ENCODE measurements at places on chromosomes 2 and 18.

DNA sequence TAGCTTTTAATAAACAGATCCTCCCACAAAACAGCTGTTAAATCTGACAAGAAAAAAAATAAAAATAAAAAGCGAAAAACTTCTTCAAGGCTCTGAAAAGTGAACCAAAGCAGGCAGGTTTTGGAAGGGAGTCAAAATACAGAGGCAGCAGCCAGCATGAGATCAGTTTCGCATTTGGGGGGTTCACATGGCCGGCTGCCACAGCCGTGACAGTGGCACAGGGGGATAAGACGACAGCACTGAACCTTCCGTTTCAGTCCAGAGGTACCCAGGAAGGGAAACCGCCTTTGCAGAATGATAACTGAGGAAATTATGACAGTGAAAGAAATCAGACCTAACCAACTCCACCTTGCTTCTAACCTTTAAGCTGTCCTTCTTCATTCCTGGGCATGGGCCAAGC is 196.7 kb upstream of the PID1 start:
- DNase-seq, result no peak

- no peak for DNase-seq
These were observed 187.8 kb downstream of the ANKRD44 start for GRCh38 chr2:197122821-197123220.

- DNase-seq, result no peak
These were observed 33.2 kb downstream of the MYO5B start for GRCh38 chr18:50161597-50162205.

- no peak for DNase-seq
These were observed 232.2 kb downstream of the SETBP1 start for GRCh38 chr18:44912740-44913478.

DNA sequence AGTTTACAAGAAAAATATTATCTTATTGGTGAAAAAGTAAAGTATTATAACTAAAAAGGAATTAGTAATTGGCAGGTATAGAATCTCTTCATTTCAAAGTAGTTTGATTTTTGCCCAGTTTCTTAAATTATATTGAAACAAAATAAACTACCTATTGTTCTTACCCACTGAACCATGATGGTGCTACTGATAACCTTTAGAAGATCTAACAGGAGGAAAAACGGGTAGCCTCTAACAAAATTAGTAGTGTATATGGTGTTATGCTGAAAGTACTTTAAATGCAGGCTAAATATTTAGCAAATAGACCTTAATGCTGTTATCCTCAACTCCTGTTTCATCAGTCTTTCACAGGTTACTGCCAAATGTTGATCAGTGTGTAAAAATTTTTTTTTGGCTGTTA is 19.1 kb downstream of the MRPS9 start:
- DNase-seq, result no peak

DNA sequence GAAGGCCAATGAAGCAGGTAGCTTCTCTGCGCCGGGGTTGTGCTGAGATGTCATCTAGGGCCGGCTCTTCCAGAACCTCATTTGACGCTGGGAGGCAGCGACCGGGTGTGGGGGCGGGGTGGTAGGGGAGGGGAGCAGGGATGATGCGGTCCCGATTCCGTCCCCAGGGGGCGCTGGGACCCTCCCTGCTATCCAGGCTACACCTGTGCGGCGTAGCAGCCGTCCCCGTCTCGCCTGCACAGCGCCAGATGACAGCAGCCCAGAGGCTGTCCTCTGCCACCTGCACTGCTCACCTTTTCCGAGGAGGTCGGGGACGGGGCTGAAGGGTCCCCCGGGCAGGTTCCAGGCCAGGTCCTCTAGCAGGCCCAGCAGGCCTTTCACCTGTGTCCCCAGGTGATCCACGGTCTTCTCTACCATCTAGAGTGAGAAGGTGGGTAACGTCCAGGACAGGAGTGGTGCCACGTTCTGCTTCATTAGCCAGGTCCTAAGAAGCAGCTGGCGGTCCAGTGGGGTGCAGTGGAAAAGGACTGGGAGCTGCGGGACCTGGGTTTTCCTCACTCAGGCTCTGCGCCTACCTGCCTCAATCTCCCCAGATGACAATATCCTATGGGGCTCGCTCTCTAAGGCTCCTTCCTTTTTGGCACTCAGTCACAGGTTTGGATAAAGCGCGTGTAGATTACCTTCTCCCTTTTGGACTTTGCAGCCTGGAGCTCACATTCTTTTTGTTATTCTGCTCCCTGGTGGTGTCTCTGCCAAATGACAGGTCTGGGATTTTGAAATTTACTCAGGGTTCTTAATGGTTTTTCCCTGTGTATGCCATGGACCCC is 56.0 kb upstream of the RAB6C start:
- DNase-seq, result no peak

GRCh38 chr2:160286551-160286950 is 86.5 kb upstream of the ITGB6 start:
- DNase-seq, result no peak

- no peak for DNase-seq
These were observed 56.9 kb downstream of the RHBDD1 start for GRCh38 chr2:226892729-226893128.
